ENCODE measurements at places on chromosomes 16 and 17. TPM values are rescaled to one million over a fixed set of nuclear protein-coding genes. Genes with fewer than 3 reads are reported as not detected.

Gene ARHGAP44
- 1.4 TPM for total RNA-seq

- peak; percentile 37 for DNase-seq
Observed at GRCh38 chr16:67456391-67457081, 24.4 kb downstream of the ATP6V0D1 start.

Gene ACBD4
- total RNA-seq: 3.9 TPM

GRCh38 chr16:24146518-24146917, 109.6 kb upstream of the CACNG3 start:
- DNase-seq: peak; percentile 30

Gene TP53TG3B
- total RNA-seq: not detected

Gene LRRC36
- total RNA-seq: not detected

Gene FTO
- total RNA-seq: 73.1 TPM

DNA sequence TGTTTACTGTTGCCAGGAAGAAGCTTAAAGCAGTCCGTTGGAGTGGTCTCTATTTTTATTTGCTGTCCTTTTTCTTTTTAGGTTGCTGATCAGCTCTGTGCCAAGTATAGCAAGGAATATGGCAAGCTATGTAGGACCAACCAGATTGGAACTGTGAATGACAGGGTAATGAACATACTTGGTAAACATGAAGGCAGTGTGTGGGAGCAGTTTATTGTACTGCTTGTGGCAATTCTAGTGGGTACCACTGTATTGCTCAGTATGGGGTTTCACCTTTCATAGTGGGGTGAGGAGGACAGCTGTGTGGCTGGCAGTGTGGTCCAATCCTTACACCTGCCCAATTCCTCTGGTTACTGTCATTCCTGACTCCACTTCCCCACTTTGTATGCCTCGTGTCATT, 25.3 kb downstream of the IST1 start:
- DNase-seq: no peak

Gene IRX6
- not detected for total RNA-seq

DNA sequence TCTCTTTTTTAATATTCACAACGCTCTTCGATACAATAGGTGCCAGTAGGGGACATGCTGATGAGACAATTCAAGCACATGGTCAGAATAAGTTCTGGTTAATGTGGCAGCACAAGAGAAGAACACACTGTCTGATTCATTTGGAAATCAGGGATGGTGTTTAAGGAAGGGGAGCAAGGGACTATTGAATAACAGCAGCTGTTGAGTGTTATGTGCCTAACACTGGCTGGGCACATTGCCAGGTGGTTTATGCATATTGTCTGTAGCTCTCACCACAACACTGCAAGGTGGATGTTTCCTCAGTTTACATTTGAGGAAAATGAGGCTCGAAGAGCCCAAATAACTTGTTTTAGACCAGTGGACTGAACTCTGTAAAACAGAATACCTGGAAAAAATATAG, 44.2 kb downstream of the LYRM9 start:
- no peak for DNase-seq

DNA sequence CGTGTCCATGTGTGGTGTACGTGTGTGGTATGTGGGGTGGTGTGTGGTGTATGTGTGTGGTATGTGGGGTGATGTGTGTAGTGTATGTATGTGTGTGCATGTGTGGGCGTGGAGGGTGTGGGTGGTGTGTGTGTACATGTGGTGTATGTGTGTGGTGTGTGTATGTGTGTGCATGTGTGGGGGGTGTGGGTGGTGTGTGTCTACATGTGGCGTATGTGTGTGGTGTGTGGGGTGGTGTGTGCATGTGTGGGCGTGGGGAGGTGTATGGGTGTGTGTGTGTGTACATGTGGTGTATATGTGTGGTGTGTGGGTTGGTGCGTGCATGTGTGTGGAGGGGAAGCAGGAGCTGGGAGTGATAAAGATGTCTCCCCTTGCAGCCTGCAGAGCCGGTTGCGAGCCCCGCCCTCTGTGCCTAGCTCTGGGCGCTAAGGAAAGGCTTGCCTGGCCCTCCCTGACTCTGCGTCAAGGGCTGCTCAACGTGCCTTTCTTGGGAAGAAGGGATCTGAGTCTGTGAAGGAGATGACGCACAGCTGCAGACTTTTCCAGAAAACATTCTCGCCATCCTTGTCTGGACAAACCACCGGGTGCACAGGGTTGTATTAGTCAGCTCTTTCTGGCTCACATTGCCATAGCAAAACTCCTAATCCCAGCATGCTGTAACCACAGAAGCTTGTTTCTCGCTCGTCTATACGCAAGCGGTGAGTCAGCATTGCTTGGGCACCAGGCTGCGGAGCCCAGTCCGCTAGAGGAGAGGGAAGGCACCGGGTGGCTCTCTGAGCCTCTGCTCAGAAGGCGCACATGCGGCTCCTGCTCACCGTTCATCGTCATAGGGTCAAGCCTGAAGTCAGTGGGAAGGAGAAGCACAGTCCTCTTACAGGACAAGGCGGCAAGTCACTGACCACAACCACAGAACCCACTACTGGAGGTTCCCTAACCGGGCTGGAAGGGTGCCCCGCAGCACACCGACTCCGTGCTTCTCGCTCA, 2.0 kb upstream of the CD300H start:
- DNase-seq: peak; percentile 100

DNA sequence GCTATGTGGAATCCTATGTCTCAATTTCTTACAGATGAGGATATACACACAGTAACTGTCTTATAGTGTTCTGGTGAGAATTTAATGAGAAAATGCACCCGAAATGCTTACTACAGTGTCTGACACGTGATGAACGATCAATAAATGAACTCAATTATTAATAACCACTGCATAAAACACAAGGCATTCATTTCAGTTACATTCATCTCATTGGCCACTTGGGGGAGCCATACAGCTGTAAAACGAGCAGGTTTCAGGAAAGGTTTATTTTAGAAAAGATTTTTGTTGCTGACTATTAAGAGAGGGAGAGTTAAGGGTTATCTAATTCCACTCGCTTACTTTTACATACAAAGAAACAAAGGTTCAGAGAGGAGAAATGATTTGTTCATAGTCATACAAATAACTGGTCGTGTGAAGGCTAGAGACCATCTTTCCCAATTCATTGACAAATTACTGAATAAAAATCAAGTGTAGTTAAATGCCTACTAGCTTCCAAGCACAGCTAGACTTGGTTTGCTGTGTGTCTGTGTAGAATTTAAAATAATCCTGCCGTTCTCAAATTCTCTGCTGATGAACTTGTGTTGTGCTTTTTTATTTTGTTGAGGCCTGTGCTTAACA, 160.1 kb downstream of the MAP2K4 start:
- DNase-seq: peak; percentile 14

DNA sequence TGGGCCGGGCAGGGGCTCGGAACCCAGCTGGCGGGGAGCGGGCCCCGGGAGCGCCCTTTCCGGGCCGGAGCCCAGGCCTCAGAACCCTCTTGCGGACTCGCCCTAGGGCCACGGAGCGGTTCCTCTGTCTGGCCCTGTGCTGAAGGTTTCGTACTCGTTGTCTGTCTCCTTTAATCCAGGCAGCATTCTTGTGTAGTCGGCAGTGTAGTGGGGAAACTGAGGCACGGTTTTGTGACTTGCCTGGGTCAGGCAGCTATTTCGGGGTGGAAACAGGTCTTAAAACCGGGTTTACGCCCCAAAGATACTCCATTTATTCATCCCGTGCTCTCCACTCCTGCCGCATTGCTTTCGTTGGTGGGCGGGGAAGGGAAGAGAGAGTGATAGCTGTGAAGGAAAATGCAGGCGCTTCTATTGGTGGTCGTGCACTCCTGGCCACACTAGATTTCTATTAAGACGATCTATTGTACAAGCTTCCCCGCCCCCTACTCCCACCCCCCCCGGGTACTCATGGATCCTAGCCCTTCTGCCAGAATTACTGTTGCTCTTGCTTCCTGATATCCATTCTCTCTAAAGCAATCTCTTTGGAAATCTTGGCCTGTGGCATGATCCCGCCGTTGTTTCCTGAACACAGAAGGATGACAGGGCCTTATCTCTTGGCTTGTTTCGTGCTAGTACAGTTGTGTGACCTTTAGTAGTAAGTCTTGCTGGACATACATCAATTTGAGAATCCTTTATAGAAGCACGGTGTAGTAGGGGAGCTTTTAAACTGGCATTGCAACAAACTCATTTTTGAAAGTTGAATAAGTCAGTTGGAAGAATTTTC, 751 bp downstream of the DCAF7 start:
- DNase-seq: peak; percentile 47

DNA sequence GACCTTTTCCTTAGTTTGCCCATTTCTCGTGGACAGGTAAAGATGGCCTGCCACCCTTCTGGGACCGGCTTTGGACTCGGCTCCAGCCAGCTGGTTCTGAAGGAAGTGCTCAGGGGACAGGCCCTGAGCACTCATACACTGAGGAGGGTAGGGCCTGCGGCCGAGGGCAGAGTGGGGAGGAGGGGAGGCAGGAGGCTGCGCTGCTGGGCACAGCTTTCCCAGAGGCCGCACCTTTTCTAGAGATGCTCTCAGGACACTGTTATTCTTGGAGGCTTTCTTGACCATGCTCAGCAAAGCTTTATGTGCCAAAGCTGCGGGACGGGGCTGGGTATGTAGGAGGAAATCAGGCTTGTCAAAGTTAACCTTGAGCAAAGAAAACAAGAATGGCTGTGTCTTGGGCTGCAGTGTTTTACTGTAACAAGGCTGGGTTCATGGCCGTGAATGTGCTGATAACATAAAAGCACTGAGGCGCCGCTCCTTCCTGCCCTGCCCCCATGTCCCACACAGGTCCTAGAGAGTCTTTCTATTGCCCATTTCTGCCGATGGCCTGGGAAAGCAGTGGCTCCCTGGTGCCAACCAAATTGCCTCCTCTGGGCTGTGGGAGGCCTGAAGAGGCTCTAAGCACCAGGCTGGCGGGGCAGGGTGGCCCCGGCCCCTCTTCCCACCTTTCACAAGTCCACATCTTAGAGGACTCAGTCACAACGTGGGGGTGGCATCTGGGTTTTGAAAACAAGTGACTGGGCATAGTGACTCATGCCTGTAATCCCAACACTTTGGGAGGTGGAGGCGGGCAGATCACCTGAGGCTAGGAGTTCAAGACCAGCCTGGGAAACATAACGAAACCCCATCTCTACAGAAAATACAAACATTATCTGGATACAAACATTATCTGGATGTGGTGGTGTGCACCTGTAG, 22.3 kb upstream of the TIMP2 start:
- no peak for DNase-seq

Gene CFAP119
- total RNA-seq: 4.0 TPM

Gene CCL14
- total RNA-seq: not detected

GRCh38 chr17:31490019-31490650, 98.7 kb downstream of the RAB11FIP4 start:
- no peak for DNase-seq

- no peak for DNase-seq
Observed at GRCh38 chr17:32575852-32576251, 89.1 kb downstream of the CDK5R1 start.

DNA sequence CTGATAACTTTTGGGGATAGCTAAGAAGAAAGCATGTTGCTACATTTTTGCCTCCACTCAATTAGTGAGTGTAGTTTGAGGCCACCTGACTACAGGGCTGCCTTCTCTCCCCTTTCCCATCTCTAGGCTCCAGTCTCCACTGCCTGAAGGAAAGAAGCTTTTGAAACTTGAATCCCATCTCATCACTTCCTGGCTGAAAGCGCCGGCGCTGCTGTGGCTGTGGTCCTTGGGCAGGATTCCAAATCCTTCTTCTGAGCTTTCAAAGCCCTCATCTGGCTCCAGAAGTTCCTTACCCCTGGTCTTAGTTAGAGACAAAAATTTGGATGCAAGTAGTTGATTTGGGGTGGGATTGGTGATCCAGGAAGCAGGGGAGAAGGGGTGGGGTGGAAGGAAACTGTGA, 119.4 kb downstream of the FOXL1 start:
- DNase-seq: peak; percentile 26

DNA sequence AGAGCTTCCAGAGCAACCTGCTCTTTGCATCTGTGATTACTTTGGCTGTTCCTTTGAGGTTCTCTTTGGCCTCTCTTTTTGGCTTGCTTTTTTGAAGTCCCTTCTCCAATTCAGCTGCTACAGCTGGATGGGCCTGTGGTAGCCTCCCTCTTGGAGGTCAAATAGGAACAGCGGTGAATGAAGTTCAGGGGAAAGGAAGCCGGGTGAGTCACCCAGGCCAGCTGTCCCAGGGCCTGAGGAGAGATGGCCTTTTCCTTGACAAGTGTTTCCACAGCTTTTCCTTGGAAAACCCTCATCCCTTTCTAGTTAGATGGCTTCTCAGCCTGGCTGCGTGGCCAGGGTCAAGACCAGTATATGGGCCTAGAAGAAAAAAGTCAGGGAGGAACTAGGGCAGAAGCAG, 103.1 kb downstream of the STX8 start:
- peak; percentile 72 for DNase-seq

Gene AATK
- total RNA-seq: 0.54 TPM

GRCh38 chr16:58176608-58177352, 21.1 kb downstream of the CSNK2A2 start:
- no peak for DNase-seq

- DNase-seq: peak; percentile 21
Observed at GRCh38 chr17:30271102-30271501, 20.6 kb downstream of the BLMH start.

Gene KRT31
- total RNA-seq: not detected

- peak; percentile 63 for DNase-seq
Observed at GRCh38 chr17:74271901-74272561, 2.0 kb upstream of the DNAI2 start.

Gene KIF18B
- 0.82 TPM for total RNA-seq

DNA sequence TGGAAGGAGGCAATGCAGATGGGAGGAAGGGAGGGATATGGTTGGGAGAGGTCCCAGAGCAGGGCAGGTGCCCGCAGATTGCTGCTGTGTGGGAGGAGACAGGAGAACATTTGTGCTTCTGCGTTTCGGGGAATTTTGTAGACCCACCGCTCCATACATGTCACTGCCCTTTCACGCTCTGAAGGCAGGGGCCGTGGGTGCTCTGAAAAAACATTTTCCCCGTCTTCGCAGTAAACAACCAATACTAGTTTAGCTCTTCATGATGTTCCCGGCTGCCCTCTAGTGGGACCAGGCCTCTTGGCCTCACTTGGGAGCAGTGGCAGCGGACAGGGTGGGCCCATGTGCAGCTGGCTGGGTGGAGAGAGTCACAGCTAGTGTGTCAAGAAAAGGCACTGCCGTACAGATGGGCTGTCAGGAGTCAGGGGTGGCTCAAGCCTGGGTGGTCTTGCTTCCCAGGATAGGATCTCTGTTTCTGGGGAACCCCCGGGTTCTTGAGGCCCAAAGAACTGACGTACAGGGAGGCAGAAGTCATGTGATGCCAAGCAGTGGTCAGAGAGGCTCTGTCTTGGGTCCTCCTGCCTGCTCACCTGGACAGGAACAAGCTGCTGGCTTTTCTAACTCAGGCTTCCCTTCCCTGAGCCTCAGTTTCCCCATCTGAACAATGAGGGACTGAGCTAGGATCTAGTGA, 46.5 kb upstream of the CPNE2 start:
- DNase-seq: peak; percentile 33

Gene ITGB3
- total RNA-seq: 59.2 TPM

Gene ADAM11
- total RNA-seq: 0.43 TPM

- DNase-seq: no peak
Observed at GRCh38 chr16:19169082-19169639, 1.1 kb downstream of the SYT17 start.

- DNase-seq: peak; percentile 12
Observed at GRCh38 chr17:79393358-79394052, 217.3 kb downstream of the RBFOX3 start.

Gene SKAP1
- not detected for total RNA-seq

Gene NPIPA7
- 8.0 TPM for total RNA-seq

GRCh38 chr16:89164436-89164835, 7.1 kb upstream of the CDH15 start:
- DNase-seq: no peak

GRCh38 chr17:15273141-15273793, 8.1 kb upstream of the PMP22 start:
- peak; percentile 94 for DNase-seq

GRCh38 chr17:78401246-78401645, 22.8 kb downstream of the PGS1 start:
- peak; percentile 63 for DNase-seq
